Breast epithelium (tissue), 4 donors: ENCODE measurements at places on chromosomes 4 and X. TPM values are rescaled to one million over a fixed set of nuclear protein-coding genes. Genes with fewer than 3 reads are reported as not detected.

GRCh38 chr4:78990938-78991810 lies 51.9 kb upstream of the PAQR3 start:
- H3K27ac ChIP-seq = no peak overlapping the region
- no peaks in the 10 kb centered on the region for H3K27me3 ChIP-seq
- no peaks in the 10 kb centered on the region for H3K36me3 ChIP-seq

DNA sequence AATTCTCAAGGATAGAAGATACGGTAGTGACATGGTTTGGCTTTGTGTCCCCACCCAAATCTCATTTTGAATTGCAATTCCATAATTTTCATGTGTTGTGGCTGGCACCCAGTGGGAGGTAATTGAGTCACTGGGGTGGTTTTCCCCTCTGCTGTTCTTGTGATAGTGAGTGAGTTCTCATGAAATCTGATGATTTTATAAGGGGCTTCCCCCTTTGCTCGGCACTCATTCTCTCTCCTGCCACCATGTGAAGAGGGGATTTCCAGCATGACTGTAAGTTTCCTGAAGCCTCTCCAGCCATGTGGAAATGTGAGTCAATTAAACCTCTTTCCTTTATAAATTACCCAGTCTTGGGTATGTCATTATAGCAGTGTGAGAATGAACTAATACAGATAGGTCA lies 8.5 kb upstream of the SPANXN4 start:
- H3K4me1 ChIP-seq = no peaks in the 10 kb centered on the region
- no peak overlapping the region for H3K4me3 ChIP-seq
- no peaks in the 10 kb centered on the region for H3K27me3 ChIP-seq
- no peak overlapping the region for H3K27ac ChIP-seq
- no peak for DNase-seq
- H3K36me3 ChIP-seq = no peaks in the 10 kb centered on the region

DNA sequence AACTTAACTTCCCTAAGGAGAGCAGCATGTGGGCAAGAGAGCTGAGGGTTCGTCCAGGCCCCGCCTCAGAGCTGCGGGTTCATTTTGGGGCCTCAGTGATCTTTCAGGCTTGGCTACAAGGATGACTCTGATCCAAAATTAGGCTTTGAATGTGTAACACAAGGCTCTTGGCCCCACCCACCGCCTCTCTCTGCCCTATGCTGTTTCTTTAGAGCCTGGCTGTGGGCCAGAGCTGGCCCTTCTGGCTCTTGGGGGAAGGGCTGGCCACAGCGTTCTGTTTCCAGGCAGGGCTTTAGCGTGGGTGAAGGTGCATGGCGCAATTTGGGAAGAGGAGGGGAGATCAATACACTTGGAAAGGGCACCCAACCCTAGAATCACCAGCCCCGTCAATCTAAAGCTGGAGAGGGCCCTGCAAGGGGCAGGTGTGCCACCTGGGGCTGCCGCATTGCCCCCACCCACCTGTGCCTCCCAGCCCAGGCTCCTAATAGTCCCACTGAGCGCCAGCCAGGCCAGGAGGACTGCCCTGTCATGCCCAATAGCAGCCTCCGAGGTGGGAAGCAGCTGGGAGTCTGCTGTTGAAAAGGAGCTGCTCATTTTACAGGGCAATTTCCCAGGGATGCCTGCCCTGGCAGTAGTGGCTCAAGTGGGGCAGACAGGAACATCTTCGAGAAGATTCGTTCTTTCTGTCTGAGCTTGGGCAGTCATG lies 84.5 kb upstream of the MAML3 start:
- peak overlapping the region; percentile 88 for H3K27ac ChIP-seq
- no peaks in the 10 kb centered on the region for H3K36me3 ChIP-seq
- no peaks in the 10 kb centered on the region for H3K27me3 ChIP-seq
- peaks cover 6% of the 10 kb centered on the region for H3K4me1 ChIP-seq

- H3K4me1 ChIP-seq = no peaks in the 10 kb centered on the region
- H3K36me3 ChIP-seq = no peaks in the 10 kb centered on the region
- H3K4me3 ChIP-seq = no peak overlapping the region
- no peak for DNase-seq
- no peaks in the 10 kb centered on the region for H3K27me3 ChIP-seq
- no peak overlapping the region for H3K27ac ChIP-seq
Observed at GRCh38 chr4:184980261-184980660, 38.0 kb upstream of the HELT start.

- no peaks in the 10 kb centered on the region for H3K4me1 ChIP-seq
- no peak for DNase-seq
Observed at GRCh38 chrX:74249963-74250362, 54.0 kb upstream of the ZCCHC13 start.

- no peaks in the 10 kb centered on the region for H3K36me3 ChIP-seq
- no peaks in the 10 kb centered on the region for H3K27me3 ChIP-seq
- no peak overlapping the region for H3K4me3 ChIP-seq
- no peak overlapping the region for H3K27ac ChIP-seq
- no peaks in the 10 kb centered on the region for H3K4me1 ChIP-seq
- DNase-seq = no peak
Observed at GRCh38 chr4:140875746-140876452, 119.7 kb upstream of the TBC1D9 start.

GRCh38 chr4:19944251-19944650 lies 307.5 kb upstream of the SLIT2 start:
- no peak overlapping the region for H3K4me3 ChIP-seq
- no peaks in the 10 kb centered on the region for H3K27me3 ChIP-seq
- no peaks in the 10 kb centered on the region for H3K36me3 ChIP-seq
- peaks cover 3% of the 10 kb centered on the region for H3K4me1 ChIP-seq

- H3K27me3 ChIP-seq = no peaks in the 10 kb centered on the region
- no peaks in the 10 kb centered on the region for H3K4me1 ChIP-seq
- no peak for DNase-seq
- no peak overlapping the region for H3K27ac ChIP-seq
- no peak overlapping the region for H3K4me3 ChIP-seq
- no peaks in the 10 kb centered on the region for H3K36me3 ChIP-seq
Observed at GRCh38 chrX:131818297-131818936, 204.7 kb upstream of the STK26 start.

GRCh38 chr4:61520681-61521160 lies 320.6 kb downstream of the ADGRL3 start:
- H3K27ac ChIP-seq = no peak overlapping the region
- no peaks in the 10 kb centered on the region for H3K27me3 ChIP-seq
- no peak for DNase-seq

DNA sequence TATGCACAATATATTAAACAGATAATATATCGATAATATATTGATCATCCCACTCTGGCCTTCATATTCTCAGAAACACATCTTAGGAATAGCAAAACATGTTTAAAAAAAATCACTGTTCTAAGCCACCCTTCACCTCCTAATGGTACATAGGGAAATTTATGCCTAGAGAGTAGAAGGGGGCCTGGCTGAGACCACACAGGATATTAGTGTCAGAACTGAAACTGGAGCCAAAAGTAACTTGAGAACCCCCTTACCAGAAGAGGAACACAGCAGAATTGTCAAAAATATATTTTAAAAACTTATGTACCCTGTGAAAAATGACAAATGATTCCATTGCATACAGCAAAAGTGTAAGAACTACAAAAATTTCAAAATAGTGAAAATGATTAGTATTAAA lies 173.1 kb downstream of the VSIG4 start:
- H3K27me3 ChIP-seq = peaks cover 18% of the 10 kb centered on the region
- H3K27ac ChIP-seq = no peak overlapping the region
- no peaks in the 10 kb centered on the region for H3K4me1 ChIP-seq
- DNase-seq = no peak

DNA sequence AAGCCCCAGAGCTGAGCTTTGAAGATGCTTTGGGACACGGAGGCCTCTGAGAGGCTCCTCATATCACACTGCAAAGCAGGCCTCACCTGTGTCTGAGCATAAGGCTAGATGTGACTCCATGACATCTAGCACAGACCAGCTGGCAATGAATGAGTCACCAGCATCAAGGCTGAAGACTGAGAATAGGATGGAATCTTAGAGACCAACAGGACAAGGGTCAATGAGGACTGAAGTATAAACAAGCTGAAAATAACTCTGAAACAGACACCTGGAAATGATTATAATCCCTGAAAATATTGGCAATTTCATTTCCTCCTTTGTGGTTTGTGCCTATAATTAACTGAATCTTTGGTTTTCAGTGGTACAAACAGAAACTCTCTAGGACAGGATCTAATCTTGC lies 87.1 kb upstream of the PRPS1 start:
- no peaks in the 10 kb centered on the region for H3K36me3 ChIP-seq
- no peak overlapping the region for H3K4me3 ChIP-seq
- H3K4me1 ChIP-seq = no peaks in the 10 kb centered on the region
- no peaks in the 10 kb centered on the region for H3K27me3 ChIP-seq
- no peak overlapping the region for H3K27ac ChIP-seq

DNA sequence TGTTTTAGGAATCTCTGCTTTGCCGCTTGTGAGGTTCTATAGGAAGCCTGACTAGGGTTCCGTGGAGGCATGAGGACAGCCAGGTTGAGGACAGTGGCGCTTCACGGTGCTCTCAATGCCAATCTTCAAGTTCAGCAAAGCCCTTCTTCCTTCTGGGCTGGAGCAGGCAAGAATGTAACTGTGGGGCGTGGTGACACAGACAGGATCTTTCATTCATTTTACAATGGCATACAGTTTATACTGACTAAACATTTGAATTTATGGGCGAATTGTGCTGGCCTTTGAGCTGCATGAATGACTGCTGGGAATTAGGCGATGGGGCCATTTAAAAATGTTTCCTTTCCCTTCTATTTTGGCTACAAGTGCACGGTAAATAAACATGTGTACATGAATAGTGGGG lies 2.9 kb upstream of the NHS start:
- no peak overlapping the region for H3K4me3 ChIP-seq
- no peaks in the 10 kb centered on the region for H3K27me3 ChIP-seq
- no peaks in the 10 kb centered on the region for H3K36me3 ChIP-seq

GRCh38 chr4:38803833-38804653 lies 548 bp downstream of the TLR1 start:
- no peaks in the 10 kb centered on the region for H3K36me3 ChIP-seq
- DNase-seq = no peak
- H3K4me1 ChIP-seq = no peaks in the 10 kb centered on the region
- H3K27me3 ChIP-seq = no peaks in the 10 kb centered on the region

DNA sequence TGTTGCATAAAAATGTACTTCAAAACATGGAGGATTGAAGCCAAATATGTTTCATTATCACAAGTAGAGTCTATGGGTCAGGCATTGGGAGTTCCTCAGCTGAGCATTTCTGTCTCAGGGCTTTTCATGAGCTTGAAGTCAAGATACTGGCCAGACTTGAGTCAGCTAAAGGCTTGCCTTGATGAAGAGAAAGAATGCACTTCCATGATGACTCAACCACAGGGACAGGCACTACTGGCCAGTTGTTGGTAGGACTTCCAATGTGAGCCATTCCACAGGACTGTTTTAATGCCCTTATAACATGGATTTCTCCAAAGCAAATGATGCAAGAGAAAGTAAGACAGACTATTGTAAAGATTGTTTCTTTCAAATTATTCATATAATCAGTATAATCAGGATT lies 895.6 kb downstream of the RAB28 start:
- H3K4me3 ChIP-seq = no peak overlapping the region
- no peaks in the 10 kb centered on the region for H3K27me3 ChIP-seq
- no peaks in the 10 kb centered on the region for H3K36me3 ChIP-seq
- H3K4me1 ChIP-seq = no peaks in the 10 kb centered on the region
- no peak overlapping the region for H3K27ac ChIP-seq

DNA sequence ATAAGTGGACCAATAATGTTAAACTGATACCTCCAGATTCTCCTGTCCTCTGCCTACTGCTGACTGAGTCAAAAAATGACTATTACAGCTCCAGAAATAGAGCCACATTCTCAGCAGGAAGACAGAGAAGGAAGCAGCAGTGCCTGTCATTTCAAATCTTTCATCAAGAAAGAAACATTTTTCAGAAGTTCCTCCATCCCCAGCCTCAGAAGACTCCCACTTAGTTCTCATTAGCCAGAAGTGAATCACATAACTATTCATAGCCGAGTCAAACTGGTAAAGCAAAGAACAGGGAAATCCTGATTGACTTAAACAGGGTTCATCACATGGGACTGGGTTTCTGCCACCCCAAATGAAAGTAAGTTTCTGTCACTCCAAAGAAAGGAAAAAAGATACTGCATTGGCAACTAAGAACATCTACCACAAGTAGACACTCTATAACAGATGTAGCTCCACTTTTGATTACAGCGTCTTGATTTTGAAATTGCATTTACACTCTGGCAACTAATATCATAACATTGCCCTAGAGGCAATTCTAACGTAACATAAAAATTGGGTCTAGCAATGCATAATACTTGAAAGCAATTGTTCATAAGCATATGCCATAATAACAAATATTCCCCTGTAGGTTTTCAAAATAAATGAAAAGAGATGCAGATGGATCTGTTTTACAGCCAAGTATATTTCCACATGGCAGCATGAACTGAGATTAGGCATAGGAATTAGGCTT lies 599.8 kb downstream of the GALNTL6 start:
- no peak overlapping the region for H3K4me3 ChIP-seq
- DNase-seq = no peak
- H3K4me1 ChIP-seq = no peaks in the 10 kb centered on the region
- no peaks in the 10 kb centered on the region for H3K36me3 ChIP-seq

- H3K4me3 ChIP-seq = no peak overlapping the region
- no peaks in the 10 kb centered on the region for H3K27me3 ChIP-seq
- no peaks in the 10 kb centered on the region for H3K36me3 ChIP-seq
- DNase-seq = no peak
- peak overlapping the region; percentile 65 for H3K27ac ChIP-seq
Observed at GRCh38 chr4:38177035-38177546, 216.9 kb downstream of the PTTG2 start.

DNA sequence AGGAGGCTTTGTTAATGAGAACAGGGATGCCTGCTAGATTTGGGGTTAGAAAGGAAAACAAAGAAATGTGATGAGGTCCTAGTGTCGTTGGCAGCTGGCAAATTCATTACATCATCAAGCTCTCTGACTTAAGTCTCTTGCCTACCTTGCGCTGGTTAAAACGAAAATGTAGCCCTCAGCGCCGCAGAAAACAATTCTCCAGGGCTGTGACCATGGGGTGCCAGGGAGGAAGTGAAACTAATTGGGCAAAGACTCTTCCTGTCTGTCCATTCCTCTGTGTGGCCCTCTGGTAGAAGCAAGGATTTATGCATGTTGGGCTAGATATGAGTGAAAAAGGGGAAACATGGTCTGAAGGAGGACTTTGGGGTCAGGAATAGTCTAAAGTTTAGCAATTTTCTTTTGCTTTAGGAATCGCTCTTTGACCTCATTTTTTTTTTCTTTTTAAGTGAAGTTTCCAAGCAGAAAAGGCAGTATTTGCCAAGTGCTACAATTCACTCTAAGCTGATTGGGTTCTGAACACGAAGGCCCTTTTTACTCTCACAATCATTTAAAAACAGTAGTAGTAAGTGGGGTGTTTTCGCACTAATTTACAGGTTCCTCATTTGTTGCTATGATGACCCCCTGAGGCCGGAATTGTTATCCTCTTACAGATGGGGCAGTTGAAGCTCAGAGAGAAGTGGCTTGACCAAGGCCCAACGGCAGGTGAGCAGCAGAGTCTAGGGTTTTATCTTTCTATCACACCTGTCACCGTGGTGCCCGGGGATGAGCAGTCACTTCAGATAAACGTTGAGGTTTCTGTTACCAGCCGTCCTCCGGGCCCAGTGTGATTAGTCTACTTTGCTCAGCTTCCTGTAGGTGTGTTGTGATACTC lies 27.3 kb upstream of the CHRNA9 start:
- no peaks in the 10 kb centered on the region for H3K4me1 ChIP-seq
- H3K4me3 ChIP-seq = no peak overlapping the region
- peak overlapping the region; percentile 15 for H3K27ac ChIP-seq
- H3K36me3 ChIP-seq = no peaks in the 10 kb centered on the region
- no peak for DNase-seq
- H3K27me3 ChIP-seq = no peaks in the 10 kb centered on the region

The PLK4 gene
- 2.3 TPM for total RNA-seq

The RTL9 gene
- total RNA-seq = not detected

The GPM6B gene
- total RNA-seq = 35.7 TPM

The ZXDB gene
- total RNA-seq = 11.8 TPM

The ASB5 gene
- total RNA-seq = not detected

The MRFAP1L1 gene
- 48.0 TPM for total RNA-seq
